ENCODE measurements at places on chromosomes 13 and 19.

DNA sequence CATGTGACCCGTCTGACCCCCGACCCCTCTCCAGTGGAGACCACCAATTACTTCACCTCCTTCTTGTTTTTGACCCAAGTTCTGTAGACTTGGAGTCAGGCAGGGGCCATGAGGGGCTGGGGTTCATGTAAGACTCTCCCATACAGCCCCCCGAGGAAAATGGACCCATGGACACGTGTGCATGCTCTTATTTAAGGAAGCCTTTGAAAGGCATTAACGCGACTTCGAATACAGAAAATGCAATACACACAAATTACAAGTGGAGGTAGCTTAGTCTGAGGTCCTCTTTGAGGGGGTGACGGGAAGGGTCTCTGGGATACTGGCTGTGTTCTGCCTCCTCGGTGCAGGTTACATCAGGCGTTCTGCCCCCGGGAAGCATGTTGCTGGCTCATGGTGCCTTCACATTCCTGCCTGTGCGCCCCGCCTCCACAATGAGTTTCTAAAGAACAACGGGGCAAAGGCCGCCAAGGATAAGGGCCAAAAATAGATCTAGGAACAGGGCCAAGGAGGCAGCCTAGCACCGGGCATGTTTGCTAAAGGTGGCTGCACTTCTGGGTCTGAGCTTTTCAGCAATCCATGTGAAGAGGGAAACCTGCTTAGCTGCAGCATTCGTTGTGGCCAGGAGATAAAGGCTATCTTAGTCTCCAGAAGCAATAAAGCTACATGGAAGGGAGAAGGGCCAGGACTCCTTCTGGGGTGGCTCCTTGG lies 54.5 kb downstream of the RAB20 start:
- peak; percentile 71 for DNase-seq

- no peak for DNase-seq
Observed at GRCh38 chr13:46594374-46595078, 41.6 kb downstream of the LRCH1 start.

- no peak for DNase-seq
Observed at GRCh38 chr19:55441319-55441691, 1.8 kb downstream of the SHISA7 start.

- peak; percentile 38 for DNase-seq
Observed at GRCh38 chr19:3945838-3946237, 13.0 kb downstream of the NMRK2 start.

DNA sequence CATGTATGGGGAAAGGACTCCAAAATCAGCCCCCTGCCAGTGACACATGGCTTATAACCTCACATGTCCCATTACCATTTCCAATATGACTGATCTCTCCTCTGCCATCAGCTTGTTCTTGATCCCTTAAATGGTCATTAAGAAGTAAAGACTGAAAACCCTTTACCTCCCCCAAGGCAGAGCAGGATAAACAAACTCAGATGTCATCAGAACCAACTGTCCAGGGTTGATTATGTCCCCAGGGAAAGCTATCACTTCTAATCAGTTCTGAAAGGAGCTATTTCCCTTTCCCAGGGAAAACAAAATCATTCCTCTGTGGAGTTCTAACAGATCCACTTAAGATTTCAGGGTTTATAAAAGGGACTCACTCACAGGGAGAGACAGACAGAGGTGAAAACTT lies 350.9 kb downstream of the SUCLA2 start:
- no peak for DNase-seq

DNA sequence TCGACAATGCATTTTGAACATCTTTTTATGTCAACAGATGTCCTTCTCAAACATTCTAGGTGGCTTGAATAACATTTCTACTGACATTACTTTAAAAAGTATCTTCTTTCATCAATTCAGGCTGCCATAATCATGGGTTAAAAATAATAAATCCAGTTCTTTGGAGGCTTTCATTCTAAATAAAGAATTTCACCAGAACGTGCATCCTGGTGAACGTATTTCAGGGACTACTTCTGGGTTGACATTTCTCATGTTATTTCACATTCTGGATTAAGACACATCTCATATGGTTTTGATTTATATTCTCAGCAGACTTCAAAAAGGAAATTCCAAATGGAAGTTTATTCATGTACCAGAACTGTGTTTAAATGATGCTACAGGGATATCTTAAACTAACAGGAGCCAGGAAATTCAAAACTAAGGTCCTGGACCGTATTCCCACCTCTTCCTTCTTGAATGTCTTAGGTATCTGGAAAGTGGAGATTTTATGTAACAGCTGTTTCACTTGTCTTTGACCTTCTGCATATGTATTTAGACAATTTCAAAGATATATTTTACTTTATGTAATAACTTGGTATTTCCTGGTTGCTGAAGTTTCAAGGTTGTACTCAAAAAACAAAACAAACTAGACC lies 107.2 kb downstream of the STARD13 start:
- no peak for DNase-seq

DNA sequence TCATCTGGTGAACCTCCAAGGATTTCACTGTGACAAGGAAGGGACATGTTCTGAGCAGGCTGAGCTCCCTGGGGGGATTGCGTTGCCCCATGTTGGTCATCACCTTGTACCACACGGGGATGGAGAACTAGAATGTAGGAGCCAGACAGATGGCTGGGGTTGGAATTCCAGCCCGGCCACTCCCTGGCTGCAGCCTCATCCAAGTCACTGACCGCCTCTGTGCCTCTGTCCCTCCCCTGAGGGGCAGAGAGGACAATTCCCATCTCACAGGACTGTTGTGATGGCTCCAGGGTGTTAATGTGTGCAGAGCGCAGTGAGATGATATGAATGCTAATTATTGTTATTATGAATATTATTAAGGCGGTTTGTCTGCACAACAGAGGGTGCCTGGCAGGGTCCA lies 24.1 kb downstream of the ADGRL1 start:
- no peak for DNase-seq

DNA sequence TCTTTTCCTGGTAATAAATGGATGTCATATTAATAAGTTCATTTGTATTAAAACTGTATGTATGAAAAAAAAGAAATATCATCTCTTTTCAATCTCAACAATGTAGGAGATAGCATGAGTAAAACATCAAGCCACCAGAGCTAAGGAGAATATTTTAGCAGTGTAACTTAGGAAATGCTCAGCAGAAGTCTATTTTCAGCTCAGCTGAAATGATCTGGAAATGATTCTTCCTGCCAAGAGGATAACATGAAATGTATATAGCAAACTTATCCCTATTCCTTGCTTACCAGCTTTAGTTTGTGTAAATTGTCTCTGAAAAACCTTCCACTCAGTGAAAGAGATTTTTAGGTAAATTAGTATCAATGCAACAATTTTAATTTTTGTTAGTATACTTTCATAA lies 1194.4 kb downstream of the SLITRK1 start:
- DNase-seq: peak; percentile 3

DNA sequence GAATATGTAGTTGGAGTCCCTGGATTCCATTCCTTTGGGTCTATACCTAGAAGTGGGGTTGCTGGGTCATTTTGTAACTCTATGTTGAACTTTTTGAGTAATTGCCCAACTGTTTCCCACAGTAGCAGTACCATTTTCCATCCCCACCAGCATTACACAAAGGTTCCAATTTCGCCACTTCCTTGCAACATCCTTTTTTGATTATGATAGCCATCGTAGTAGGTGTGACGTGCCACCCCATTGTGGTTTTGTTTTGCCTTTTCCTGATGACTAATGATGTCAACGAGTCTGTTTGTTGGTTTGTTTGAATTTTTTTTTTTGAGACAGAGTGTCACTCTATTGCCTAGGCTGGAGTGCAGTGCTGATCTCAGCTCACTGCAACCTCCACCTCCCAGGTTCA lies 3.3 kb upstream of the PEX11G start:
- DNase-seq: peak; percentile 78

Measured in cardiac muscle cell (in vitro differentiated cells and primary cell).